ENCODE measurements at places on chromosomes 2 and 18.

GRCh38 chr18:68461481-68462018, 253.4 kb downstream of the TMX3 start:
- no peak for DNase-seq

GRCh38 chr18:2654928-2655177, 673 bp upstream of the SMCHD1 start:
- peak; percentile 88 for DNase-seq

GRCh38 chr2:217162533-217162932, 302.7 kb upstream of the TNP1 start:
- DNase-seq, result no peak

DNA sequence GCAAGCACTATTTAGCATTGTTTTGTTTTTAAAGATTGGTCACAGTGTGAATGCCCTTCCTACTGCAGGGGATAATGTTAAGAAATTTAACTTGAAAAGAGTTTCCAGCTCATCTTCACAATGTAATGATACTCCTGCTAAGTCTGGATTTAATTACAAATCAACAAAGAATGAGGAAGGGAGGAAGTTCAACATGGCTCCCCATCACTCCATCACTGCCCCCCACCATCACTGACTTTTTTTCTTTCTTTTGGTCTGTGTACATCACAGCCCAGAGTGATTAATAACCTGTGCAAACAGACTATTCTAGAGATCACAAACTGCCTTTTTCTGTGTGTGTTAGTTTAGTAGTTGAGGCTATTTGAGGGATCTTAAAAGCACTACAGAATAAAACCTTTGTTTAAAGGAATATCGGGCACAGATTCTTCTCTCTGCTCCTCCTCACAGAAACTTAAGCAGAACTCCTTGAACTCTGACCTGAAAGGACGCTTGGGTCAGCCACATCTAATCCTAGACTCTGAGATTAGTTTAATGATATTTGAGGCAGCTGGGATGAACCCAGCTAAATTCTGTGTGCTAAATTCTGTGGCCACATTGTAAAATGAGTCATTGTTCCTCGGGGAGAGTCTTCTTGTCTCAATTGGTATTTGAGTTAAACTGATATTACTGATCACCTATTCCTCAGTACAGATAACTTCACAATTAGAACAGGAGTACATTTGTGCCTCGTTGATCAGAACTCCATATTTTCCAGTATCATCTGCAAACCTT, 47.8 kb downstream of the SATB2 start:
- DNase-seq, result no peak

GRCh38 chr2:136189221-136189782, 71.4 kb upstream of the CXCR4 start:
- no peak for DNase-seq

GRCh38 chr2:181300600-181301291, 156.4 kb upstream of the ITGA4 start:
- peak; percentile 77 for DNase-seq

DNA sequence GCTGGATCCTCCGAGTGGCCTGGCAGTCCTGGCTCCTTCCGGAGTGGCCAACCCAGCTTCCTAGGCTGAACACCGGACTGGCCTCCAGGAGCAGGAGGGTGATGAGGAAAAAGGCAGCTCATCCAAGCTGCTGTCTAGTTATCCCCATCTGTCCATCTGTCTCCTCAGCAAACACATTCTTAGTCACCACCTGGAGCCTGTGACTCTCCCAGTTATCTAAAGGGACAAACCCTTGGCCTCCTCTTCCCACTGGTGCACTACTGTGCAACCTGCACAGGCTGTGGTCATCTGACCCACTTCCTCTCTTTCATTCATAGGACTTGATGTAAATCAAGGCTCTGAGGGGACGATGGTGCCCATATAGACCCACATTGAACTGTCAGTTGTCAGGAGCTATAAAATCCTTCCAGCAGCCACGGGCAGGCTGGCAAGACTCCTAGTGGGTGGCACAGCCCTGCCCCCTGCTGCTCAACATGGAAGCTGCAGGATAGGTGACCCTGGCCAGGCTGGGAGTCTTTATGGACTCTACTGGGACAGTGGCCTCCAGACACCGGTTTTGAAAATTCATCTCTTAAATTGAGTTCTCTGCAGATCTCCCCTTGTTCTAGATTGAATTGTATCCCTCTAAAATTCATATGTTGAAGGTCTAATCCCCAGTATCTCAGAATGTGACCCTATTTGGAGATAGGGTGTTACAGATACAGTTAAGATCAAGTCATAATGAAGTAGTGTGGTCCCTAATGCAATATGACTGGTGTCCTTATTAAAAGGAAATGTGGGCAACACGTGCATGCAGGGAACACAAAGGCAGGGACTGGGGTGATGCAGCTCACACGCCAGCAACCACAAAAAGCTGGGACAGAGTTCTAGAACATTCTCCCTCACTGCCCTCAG, 29.3 kb upstream of the DUSP2 start:
- DNase-seq, result peak; percentile 85

DNA sequence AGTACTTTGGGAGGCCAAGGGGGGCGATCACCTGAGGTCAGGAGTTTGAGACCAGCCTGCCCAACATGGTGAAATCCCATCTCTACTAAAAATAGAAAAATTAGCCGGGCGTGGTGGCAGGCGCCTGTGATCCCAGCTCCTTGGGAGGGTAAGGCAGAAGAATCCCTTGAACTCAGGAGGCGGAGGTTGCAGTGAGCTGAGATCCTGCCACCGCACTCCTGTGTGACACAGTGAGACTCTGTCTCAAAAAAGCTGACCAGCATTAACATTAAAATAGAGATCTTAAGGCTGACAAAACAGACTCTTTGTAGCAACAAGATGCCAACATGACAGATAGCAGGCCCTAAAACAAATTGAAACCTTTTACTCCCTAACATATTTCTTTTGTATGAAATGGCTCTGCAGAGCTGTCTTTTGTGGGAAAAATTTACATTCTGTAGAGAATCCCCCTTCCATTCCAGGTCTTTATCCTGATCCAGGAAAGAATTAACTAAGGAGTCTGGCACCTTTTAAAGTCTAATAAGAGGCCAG, 213.9 kb downstream of the RAB3GAP1 start:
- DNase-seq, result no peak

DNA sequence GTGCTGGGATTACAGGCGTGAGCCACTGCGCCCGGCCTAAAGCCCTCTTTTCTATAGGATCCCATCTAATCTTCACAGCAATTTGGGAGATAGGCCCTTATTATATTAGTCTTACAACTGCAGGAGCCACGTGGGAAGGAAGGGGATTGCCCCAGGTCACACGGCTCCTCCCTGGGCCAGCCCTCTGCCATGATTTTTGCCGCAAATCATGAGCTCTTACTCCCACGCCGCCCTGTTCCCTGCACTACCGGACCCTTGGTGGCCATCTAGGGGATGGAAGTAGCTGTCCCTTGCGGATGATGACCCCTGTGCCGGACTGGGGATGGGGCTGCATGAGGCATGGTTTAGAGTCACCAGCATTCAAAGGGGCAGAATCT, 28.4 kb upstream of the PTMA start:
- DNase-seq, result no peak

DNA sequence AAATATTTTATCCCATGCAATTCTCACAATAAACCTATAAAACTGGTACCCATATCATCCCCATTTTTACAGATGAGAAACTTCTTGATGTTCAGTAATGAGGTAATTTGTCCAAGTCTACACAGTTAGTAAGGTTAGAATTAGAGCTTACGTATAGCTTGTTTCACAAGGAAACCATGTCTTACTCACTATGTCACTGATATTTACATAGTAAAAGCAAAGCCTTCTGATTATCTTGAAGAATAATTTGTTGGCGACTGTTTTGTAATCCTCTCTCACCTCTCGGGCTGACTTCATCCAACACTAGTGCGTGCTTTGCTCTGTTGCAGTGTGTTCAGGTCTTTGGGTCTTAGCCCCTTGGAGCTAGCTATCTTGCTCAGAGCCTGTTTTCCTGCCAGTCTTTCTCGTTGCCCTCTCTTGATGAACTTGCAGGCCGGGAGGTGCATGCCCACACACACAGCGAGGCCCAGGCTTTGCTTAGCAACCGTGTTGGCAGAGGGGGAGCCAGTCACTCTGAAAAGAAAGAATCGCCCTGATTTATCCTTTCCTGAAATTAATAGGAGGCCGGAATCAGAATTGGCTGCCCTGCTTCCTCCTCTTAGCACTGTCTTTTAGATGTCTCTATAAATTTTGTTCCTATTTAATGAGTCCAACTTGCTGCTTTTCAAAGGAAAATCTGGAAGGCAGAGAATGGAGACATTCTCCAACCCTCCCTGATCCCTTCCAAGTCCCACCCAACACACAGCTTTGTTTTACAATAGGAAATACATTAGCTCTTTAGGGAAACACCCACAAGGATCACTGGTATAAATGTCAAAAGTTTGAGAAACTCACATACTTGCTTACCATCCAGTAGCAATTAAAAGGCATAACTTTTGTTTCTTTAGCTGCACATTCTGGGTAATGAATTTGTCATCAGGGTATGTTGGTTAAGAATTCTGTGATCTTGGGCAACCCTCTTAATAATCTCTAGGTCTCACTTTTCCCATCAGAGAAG, 97.6 kb upstream of the SEC11C start:
- no peak for DNase-seq

DNA sequence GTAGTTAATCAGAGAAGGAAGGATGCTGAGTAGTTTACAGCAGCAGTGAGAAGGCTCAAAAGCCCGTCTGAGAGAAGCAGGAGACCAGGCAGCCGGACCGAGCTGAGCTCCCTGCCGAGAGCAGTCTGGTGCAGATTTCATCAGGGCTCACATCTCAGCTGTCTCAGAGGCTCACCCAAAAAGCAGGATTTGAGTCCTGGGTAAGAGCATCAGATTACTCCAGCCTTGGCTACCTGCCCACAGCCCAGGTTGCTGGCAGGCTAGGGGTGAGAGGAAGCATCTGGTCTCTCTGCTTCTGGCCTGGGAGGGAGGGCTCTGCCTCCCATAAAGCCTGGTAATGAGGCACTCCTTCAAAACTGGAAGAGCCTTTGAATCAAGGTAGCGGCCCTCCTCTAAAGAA, 140.5 kb downstream of the ST6GAL2 start:
- DNase-seq, result no peak

GRCh38 chr2:26526589-26526988, 48.7 kb upstream of the OTOF start:
- DNase-seq, result no peak

DNA sequence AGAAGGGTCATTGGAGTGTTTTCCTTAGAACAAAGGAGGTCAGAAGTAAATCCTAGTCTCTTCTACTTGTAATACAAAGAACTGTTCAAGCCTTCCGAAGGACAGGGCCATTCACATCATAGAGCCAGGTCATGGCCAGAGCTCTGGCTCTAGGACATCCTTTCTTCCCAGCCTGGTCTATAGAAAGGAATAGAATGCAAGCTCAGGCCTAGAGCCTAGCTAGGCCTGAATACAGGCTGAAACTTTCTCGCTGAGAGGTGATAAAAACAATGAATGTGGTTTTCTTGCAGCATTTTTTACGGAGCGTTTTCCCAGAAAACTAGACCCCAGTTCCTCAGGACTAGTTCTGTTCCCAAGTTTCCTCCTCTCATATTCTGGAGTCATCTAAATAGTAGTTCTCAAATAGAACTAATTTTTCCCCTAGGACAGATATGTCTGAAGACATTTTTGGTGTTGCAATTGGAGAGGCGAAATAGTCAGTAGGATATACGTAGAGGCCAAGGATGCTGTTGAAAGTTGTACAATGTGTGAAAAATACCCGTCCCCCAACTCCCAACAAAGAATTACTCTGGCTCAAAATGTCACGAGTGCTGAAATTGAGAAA, 6.8 kb downstream of the UGT1A6 start:
- DNase-seq, result no peak

GRCh38 chr2:181992776-181993175, 7.1 kb downstream of the PPP1R1C start:
- no peak for DNase-seq

GRCh38 chr2:60840880-60841279, 40.5 kb upstream of the REL start:
- peak; percentile 10 for DNase-seq

- DNase-seq, result no peak
These were observed 124.6 kb downstream of the SOCS6 start for GRCh38 chr18:70413455-70413854.

- no peak for DNase-seq
These were observed 82.8 kb downstream of the EPB41L3 start for GRCh38 chr18:5461041-5461440.

DNA sequence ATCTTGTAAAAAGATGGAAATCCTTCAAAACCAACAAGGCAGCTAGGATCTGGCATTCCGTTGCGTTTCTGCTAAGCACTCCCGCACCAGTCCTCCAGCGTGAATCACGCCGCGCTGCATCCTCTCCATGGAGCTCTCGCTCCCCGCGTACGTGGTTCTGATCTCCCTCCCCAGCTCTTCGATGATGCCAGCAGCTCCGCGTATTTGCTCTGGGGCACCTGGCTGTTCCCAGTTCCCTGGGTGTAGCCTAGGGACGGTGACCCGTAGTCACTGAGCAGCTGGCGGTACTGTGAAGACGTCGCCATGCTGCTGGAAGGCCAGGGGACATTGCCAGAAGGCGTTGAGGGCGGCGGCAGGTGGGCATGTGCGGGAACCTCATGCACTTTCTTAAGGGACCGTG, 407.5 kb downstream of the RNF144A start:
- DNase-seq, result no peak

GRCh38 chr2:127951026-127951425, 65.3 kb upstream of the AMMECR1L start:
- no peak for DNase-seq

DNA sequence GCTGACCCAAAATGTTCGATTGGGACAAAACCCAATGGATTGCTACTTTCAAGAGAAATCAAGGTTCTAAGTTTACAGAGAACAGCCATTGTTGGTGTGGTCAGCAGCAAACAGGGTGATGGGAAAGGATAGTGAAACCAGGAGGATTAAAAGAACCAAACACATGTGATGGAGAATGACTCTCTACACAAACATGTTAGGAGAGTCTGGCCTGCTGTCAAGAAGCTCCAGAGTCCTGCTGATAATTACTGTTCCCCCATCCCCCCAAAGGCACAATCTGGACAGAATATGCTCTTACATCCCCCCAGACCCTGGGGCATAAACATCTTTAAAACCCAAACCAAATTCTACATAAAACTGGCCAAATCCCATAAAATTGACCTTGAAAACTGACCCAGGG, 32.0 kb upstream of the ACYP2 start:
- DNase-seq, result no peak

GRCh38 chr2:176158186-176158591, 1.1 kb downstream of the HOXD3 start:
- no peak for DNase-seq

All from CD4-positive, alpha-beta T cell treated with Interleukin-21 for 1 hour (primary cell).